Smooth muscle cell of bladder (primary cell): ENCODE measurements at places on chromosomes 4 and X. TPM values are rescaled to one million over a fixed set of nuclear protein-coding genes. Genes with fewer than 3 reads are reported as not detected.

ACTRT1 gene
- not detected in 2 replicates for total RNA-seq

C4orf36 gene
- total RNA-seq: 0.28 and 0.37 TPM in 2 replicates

NDST3 gene
- total RNA-seq: 0.09 TPM in 1 of 2 replicates, not detected in the other

GAGE12E gene
- total RNA-seq: not detected in 2 replicates

CRMP1 gene
- under 0.01 and 0.14 TPM in 2 replicates for total RNA-seq

SLITRK4 gene
- under 0.01 and 0.46 TPM in 2 replicates for total RNA-seq

GSX2 gene
- not detected in 2 replicates for total RNA-seq

GPRASP1 gene
- total RNA-seq: 4.0 and 8.9 TPM in 2 replicates

LARP1B gene
- 19.2 and 21.4 TPM in 2 replicates for total RNA-seq

TRIM61 gene
- 2.1 and 2.6 TPM in 2 replicates for total RNA-seq

COX18 gene
- total RNA-seq: 17.6 and 19.1 TPM in 2 replicates

ENPEP gene
- total RNA-seq: under 0.01 and 0.28 TPM in 2 replicates

PJA1 gene
- 28.2 and 30.5 TPM in 2 replicates for total RNA-seq

SORCS2 gene
- total RNA-seq: 1.1 and 3.8 TPM in 2 replicates

RBM47 gene
- total RNA-seq: 2.1 and 2.5 TPM in 2 replicates

MAGEA2B gene
- total RNA-seq: not detected in 2 replicates

PGAM4 gene
- total RNA-seq: not detected in 2 replicates

ESX1 gene
- not detected in 2 replicates for total RNA-seq

PNMA5 gene
- total RNA-seq: not detected in 2 replicates

TMEM31 gene
- total RNA-seq: 0.14 TPM in 1 of 2 replicates, not detected in the other

SOWAHB gene
- not detected in 2 replicates for total RNA-seq

CT55 gene
- total RNA-seq: not detected in 2 replicates

SMIM31 gene
- total RNA-seq: not detected in 2 replicates

TAB3 gene
- 3.6 and 4.5 TPM in 2 replicates for total RNA-seq

TEC gene
- 0.28 and 0.71 TPM in 2 replicates for total RNA-seq

RASSF6 gene
- under 0.01 TPM in 2 replicates for total RNA-seq

PFKFB1 gene
- under 0.01 TPM in 1 of 2 replicates, not detected in the other for total RNA-seq

GAB1 gene
- 5.8 and 6.1 TPM in 2 replicates for total RNA-seq

SCRG1 gene
- 0.85 and 3.8 TPM in 2 replicates for total RNA-seq
